Activated CD8-positive, alpha-beta memory T cell treated with anti-CD3 and anti-CD28 coated beads for 1 hour (primary cell): ENCODE measurements at places on chromosomes 1 and 21.

- DNase-seq = no peak
Measured at GRCh38 chr1:72540674-72541073, 258.3 kb upstream of the NEGR1 start.

DNA sequence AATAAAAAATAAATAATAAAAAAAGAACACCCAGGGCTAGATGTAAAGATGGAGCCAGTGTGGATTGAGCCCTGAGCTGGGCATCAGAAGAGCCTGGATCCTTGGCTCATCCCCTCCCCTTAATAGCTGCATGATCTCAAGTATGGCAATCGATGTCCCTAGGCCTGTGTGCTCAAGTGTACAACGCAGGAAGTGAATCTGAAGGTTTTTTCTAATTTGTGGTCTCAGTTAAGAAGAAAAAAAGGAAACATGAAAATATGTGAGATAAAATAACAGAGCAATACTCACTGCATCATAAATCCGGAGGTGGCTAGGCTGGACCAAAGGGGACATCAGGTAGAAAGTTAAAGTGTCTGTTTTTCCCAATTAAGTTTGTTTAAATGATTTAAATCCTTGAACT, 47.3 kb upstream of the SLC44A3 start:
- no peak for DNase-seq

DNA sequence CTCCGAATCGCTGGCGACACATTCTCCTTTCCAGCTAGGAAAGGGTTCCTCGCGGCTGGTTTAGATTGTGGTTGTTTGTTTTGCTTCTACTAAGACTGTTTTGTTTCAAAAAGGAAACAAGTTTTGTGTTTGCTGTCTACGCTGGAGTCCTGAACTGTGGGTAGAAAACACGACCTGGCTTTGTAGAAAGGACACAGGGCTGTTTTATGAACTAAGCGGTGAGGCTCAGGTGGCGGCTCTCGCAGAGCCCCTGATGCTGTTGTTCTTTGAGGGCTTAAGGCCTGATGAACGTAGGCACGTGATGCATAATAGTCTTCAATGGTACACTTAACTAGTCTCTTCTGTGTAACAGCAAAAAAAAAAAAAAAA, 27.0 kb upstream of the FHAD1 start:
- no peak for DNase-seq

- no peak for DNase-seq
Measured at GRCh38 chr1:227899820-227900449, 47.8 kb downstream of the WNT9A start.

- no peak for DNase-seq
Measured at GRCh38 chr1:211932933-211933254, 102.3 kb upstream of the LPGAT1 start.

- DNase-seq = no peak
Measured at GRCh38 chr1:154520333-154520732, 18.1 kb upstream of the SHE start.

GRCh38 chr1:240341365-240342250, 249.9 kb downstream of the FMN2 start:
- no peak for DNase-seq

- no peak for DNase-seq
Measured at GRCh38 chr1:42260376-42261070, 74.5 kb downstream of the FOXJ3 start.

DNA sequence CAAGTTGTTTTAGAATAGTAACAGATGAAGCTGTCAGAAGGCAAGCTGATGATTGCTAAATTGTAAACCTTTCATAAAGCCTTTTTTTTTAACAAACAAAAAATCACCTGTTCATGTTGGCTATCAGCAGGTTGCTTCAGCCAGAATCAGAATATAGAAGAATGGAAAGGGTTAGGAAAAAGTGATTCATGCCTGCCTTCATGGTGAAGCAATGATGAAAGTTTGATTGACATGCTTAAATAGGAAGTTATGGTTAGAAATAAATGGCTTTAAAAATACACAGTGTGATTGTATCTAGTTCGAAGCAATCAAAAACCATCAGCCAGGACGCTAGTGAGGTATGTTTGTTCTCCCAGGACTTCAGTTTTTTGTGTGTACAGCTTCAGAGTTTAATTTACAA, 37.9 kb downstream of the GABPA start:
- DNase-seq = no peak

GRCh38 chr1:112141923-112142322, 152.5 kb upstream of the KCND3 start:
- DNase-seq = no peak

GRCh38 chr1:219952361-219952760, 24.0 kb upstream of the SLC30A10 start:
- no peak for DNase-seq

DNA sequence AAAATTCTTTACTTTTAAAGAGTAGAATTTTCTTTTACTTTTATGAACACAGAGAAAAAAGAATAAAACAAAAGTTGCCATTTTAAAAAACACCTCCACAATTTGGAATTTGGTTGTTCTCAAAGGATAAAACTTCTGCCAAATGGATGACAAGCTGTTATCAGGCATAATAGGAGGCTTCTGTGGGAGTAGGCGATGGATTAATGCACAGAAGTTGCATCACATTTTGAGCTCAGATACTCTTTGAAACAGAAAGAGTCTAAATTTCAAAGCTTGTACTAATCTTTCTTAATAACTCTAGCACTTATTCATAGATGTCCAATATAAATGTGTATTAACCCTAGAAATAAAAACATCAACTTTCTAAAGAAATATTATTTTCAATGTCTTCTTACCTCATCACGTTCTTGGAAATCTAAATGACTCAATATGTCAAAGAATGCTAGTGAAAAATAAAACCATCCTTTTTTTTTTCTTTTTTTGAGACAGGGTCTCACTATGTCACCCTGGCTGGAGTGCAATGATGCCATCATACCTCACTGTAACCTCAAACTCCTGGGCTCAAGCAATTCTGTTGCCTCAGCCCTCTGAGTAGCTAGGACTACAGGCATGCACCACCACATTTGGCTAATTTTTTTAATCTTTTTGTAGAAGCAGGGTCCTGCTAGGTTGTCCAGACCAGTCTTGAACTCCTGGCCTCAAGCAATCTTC, 112.8 kb upstream of the USP25 start:
- DNase-seq = no peak

- no peak for DNase-seq
Measured at GRCh38 chr1:7360526-7360925, 410.6 kb upstream of the VAMP3 start.

DNA sequence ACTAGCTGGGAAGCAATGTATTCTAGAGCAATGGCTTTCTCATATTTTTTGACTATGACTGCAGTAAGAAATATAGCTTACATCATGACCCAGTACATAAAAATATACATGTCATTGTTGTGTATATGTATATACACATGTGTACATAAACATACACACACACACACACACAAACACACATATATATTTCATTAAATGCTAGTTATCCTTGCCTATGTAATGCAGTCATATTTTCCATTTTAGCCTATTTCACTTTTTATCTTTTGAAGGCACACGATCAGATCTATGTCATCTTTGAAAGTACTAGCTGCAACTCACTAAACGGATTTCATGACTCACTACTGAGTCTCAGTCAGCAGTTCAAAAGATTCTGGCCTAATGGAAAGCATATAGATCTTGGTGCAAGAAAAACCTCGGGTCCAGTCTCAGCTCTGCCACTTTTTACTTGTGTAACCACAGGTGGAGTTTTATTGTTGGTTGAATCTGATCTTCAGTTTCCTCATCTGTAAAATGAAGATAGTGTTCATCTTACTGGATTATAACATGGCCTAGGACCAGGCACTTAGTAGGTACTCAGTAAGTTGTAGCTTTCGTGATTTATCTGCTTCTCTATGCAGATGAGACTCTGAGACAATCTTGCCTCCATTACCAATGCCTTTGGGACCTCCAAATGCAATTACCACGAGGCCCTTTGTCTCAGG, 325.6 kb downstream of the RRAGC start:
- DNase-seq = no peak

DNA sequence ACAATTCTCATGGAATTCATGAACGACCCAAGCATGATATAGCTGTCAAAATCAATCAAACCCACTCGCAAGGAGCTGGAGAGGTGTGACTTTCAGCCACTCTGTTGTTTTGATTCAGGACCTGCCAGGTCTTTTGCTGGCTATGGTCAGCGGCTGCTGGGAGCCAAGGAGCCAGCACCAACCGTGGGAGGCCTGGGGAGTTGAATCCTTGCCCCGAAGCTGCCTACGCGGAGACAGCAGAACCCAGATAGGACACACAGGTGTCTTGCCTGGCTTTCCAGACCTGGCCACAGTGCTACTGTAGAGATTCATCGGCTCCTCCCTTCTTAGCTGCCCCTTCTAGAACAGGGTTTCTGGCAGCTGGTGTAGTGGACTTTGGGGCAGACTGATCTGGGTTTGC, 42.7 kb downstream of the ZSCAN20 start:
- DNase-seq = no peak

DNA sequence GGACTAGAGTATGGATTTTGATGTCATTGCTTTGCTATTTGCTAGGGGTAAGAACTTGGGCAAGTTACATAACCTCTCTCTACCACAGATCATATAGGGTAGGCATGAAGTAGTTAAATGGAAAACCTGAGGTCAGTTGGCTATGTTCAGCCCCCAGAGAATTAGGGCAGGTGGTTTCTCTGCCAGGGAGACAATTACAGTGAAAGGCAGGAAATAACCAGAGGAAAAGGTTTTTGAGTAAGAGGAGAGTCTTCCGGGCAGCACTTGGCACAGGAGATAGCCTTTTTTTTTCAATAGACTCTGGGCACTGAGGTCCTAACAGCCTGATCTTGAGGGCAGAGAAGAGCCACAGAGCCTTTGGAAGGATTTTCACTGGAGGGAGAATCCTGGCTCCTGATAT, 16.7 kb upstream of the SERBP1 start:
- DNase-seq = no peak

DNA sequence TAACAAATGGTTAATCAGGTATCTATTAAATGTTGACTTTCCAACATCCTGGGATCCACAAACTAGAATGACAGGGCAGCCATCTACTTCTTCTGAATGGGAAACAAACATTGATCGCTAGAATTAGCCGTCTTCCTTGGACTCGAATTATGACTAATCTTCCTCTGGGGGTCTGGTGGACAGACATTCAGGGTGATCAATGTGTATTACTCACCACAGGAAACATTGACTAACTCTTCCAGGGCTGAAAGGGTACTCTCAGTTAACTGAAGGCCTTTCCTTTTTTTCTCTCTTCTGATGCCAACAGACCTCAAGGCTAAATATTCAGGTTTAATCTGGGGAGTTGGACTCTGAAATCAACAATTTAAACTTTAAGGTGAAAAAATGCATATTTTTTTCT, 9.5 kb downstream of the NOL9 start:
- no peak for DNase-seq

DNA sequence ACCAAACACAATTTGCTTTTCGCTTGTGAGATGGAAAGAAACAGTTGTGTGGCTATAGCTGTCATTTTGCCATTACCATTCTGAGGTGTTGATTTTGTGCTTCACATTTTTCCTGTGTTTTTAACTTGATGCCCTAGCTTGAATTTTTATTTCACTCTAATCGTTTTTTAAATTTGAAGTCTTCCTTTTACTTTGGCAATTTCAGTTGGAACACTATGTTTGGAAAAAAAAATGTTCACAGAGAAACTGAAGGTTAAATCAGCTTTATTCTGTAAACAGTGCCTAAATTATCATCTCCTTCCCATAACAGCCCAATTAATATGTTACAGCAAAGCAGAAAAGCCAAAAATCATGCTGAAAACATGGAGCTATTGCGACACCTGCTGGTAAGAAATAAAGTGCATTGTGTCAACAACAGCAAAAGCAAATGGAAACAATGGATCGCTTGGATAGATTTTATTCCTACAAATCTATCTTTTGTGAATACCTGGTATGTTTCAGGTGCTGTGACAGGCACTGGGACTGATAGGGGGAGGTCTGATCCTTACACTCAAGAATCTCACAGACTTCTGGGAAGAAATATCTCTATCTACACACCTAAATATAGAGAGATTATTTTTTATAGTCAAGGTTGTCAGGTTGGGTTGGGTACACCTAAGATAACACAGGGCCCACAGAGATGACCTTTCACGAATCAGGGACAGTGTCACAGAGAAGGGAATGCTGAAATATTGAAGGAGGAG, 16.2 kb upstream of the ERICH3 start:
- DNase-seq = no peak

DNA sequence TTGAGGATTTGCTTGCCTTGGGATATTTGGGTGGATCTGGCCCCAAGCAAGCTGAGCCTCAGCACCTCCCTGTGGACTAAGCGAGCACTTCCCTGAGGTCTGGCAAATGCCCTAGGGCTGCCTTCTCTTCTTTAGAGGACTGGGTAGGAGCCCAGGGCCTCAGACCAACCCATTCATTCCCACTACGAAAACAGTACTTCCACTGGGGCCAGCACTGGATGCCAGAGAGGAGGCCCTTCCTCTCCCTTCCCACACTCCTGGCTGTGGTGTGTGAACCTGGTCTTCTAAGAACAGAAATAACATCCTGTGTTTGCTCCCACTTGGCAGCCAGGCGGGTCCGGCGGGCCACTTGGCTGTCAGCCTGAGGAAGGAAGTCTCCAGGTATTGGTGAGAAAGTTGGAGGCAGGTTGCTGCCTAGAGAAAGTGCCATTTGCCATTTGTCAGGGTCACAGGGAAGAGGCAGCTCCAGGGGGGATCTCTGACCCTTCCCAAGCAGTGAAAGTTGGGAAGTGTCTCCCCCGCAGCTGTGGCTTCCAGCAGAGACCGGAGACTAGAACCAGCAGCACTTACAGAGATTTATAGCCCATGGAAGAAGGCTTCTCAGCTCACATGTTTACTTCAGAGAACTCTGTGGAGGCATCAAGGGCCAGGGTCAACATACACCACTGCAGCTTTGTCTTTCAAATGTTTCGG, 323.5 kb downstream of the SIPA1L2 start:
- no peak for DNase-seq

GRCh38 chr1:218369688-218370511, 24.8 kb downstream of the TGFB2 start:
- no peak for DNase-seq

GRCh38 chr1:157056269-157056668, 10.7 kb upstream of the ARHGEF11 start:
- DNase-seq = no peak

DNA sequence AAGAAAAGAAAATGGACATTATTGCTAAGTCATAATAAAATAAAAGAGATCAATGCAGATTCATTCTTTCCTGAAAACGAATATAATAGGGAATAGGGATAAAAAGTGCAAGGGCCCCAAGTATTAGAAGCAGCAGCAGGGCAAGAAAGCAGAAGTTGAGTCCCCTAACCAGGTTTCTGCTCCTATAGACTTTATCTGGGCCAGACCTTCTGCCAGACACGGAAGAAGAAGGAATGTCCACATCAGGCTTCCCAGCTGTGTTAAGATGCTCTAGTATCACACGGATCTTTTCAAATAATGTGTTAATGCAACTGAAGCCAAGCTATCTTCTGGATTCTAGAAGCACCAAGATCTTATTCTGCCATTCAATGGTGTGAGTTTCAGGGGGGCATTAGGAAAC, 26.9 kb downstream of the CD244 start:
- no peak for DNase-seq

DNA sequence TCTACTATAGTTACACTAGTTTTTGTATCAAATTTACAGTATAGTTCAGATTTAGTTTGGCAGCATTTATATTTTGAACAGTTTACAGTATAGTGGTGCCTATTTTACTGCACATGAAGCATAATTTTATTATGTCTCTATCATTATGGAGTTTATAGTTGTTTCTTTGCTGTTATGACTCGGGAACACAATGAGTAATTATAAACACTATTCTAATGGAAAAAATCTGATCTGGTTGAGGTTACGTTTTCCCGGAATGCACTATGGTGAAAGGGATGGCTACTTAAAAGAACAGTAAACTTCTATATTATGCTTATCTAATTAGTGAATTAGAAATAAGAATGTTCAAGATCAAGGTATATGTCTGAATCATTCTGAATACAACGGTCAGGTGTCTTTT, 10.6 kb downstream of the LCA5L start:
- DNase-seq = no peak
